ENCODE measurements at places on chromosomes 12 and 14.

- no peak for DNase-seq
These were observed 17.5 kb downstream of the DYRK4 start for GRCh38 chr12:4579305-4580102.

DNA sequence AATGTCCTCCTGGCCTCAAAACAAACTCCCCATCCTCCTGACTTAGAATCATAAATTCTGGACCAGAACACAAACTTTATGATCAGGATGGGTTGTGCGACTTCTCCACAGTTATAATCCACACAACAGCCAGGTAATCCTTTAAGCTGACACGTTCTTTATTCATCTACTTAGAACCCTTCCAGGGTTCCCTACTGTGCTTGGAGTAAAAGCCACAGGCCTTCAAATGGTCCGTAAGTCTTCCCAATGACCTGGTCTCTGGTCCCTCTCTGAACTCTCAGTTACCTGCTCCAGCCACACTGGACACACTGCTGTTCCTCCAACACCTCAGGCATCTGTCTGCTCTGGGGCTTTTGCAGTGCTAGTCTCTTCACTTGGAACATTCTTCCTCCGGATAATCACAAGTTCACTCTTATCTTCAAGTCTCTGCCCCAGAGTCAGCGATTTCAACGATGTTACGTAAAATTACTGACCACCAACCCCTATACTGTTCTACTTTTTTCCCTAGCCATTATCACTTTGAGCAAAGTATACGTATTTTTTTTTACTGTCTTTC, 1.7 kb upstream of the RNASE7 start:
- DNase-seq, result no peak

GRCh38 chr14:64673316-64673715, 30.9 kb upstream of the PLEKHG3 start:
- no peak for DNase-seq

- DNase-seq, result no peak
These were observed 1.2 kb downstream of the PTGER2 start for GRCh38 chr14:52315355-52315718.

DNA sequence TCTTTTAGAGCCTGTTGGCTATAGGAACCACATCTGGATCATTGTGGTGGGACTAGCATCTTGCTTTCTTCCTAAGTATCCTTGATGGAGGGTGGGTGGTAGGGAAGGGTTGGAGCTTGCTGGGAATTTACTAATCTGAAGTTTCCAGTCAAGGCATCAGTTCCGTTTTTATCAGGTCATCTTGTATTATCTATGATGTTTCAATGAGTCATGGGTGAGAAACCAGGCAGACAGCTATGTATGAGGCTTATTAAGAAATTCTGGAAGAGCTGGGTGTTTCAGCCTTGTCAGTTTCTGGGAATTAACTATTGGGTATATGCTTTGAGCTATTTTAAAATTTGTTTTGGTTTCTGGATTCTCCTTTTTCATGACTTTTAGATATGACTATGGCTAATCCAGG, 11.3 kb downstream of the TSFM start:
- no peak for DNase-seq
